ENCODE measurements at places on chromosomes 6 and 20.
A peak's percentile ranks its signal among the peaks of the same experiment; 100 is the strongest.

DNA sequence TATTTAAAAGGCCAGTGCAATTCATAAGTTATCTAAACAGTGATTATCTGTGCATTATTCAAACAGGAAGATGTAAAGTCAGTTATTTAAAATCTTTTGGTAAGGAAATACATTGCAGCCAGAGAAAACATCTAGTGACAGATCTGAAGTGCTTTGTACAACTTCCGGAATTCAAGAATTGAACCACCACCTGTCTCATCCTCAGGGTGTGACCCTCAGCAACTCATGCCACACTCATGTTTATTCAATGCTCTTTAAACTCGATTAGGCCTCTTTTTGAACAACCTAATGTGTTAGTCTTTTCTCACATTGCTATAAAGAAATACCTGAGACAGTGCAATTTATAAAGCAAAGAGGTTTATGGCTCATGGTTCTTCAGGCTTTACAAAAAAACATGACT is 62.6 kb upstream of the GGTLC1 start:
- DNase-seq, result no peak

DNA sequence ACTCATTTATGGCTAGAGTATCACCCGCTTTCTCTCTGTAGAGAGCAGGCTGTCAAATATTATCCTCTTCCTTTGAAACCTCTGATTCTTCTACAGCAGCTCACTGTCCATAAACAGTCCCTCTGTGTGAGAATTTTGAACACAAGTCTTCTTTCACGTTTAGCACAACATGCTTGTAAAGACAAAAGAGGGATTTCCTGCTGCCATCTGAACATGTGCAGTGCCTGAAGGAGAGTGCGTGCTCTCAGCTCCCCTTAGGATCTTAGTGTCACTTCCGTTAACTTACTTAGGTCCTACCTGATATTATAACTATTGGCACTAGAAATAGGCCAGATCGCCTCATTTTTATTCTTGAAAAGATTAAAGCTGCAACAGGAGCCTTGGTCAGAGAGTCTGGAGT is 50.9 kb downstream of the FNDC1 start:
- DNase-seq, result no peak

GRCh38 chr20:44765091-44765490 is 19.4 kb downstream of the KCNK15 start:
- DNase-seq, result no peak

- DNase-seq, result peak; percentile 83
These were observed 106.7 kb downstream of the PRDM1 start for GRCh38 chr6:106192824-106193223.

DNA sequence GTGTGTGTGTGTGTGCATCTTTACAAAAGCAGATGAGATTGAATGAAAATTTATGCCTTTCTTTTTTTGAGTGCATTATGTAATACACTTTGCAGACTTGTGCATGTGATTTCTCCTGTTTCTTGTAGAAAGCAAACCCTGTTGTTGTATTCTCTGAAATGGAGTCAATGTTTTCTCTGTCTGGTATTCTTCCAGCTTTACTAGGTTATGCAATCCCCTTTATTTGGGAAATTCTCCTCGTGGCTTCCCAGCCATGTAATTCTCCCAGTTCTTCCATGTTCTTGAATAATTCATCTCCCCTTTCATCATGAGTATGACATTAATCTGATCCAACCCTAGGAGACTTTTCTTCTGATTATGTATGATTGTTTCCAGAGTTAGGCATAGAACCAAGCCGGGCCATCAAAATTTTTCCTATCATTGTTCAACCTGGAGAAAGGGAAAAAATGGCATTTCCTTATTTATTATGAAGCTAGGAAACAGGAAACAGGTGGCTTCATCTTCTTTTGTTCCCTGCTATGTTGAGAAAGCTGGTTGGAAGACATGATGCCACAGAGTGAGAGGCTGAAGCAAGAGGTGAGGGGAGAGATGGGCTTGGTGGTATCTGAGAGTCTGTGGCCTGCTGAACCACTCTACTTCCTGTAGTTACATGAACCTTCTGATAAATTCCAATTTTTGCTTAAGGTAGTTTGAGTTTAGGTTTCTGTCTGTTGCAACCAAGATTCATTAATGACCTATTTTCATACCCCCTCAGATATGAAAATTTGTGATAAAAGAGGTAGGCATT is 68.8 kb downstream of the PRL start:
- no peak for DNase-seq

GRCh38 chr6:20159781-20160540 is 52.3 kb downstream of the MBOAT1 start:
- peak; percentile 22 for DNase-seq

DNA sequence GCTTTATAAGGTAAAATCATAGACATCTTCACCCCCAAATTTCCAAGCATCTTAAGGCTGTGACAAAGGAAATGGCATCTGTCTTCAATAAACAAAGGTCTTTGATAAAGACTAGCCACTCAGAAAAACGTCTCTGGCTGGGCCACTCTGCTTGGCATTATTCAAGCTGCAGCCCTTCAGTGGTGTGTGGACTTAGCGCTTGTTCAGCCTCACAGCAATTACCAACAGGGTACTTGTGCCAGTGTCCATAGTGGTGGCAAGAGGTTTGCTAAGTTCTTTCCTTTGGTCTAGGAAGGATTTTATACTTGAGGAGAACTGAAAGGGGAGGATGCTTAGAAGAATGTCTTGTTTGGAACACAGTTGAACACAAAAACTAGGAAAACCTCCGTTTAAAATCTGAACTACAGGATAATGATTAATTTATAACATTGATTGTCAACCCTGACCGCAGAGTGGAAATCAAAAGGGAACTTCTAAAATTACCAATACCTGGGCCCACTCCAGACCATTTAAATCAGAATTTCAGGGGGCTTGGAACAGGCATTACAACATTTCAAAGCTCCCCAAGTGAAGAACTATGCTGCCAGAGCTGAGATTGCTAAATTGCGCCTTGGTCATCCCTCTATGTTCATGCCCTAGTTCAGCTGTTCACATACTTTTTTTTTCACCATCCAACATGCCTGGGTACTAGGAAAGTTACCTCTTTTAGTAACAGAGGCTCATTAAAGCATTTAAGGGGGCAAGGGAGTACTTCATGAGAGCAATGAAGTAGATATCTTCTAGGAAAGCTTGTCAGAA is 378.5 kb downstream of the FRK start:
- DNase-seq, result no peak

- DNase-seq, result no peak
These were observed 20.5 kb downstream of the BPIFA2 start for GRCh38 chr20:33188421-33188820.

GRCh38 chr20:10637031-10637559 is 36.7 kb downstream of the JAG1 start:
- DNase-seq, result peak; percentile 82

GRCh38 chr20:42894483-42894882 is 295.2 kb downstream of the PTPRT start:
- no peak for DNase-seq

GRCh38 chr6:35305117-35305516 is 7.5 kb downstream of the DEF6 start:
- DNase-seq, result no peak

DNA sequence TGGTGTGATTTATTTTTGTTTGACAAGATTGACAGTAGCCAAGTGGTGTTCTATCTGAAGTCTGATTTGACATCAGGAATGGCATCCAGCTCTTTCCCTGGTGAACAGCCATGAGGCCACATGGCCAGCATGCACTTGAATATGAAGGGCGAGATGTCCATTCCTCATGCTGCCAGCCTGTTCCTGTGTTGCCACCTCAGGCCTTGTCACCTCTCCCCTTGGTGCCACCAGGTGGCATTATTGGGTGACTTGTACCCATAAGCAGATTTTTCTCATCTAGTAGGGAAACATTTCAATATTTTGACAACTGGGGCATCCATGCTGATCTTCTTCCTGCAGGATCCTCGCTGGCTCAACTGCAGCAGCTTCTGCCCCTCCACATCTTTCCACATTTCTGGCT is 199.1 kb downstream of the ERMARD start:
- peak; percentile 41 for DNase-seq

DNA sequence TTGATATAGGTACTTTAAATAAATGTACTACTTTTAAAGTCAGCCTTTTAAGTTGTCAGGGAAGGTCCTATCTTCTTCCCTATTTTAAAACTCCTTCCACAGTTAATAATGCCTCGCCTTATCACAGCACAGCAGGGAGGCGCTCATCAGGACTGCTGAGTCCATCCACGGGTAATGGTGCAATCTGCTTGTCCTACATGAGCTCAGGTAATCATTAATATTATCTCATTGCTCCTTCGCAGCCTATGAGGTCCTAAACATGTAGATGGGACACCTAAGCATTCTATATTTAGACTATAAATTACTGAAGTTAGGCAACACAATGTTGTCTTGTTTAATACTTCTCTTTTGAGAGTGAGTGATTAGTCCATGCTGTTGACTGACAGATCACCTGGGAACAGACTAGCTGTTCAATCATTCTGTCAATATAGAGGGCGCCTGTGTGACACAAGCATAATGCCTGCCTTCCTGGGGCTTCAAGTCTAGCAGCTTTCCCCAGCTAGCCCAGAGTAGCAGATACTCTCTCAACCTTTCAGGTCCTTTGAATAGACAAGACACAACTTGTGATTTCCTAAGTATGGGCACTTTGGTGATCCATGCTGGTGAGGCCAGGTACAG is 91.0 kb downstream of the FYN start:
- DNase-seq, result no peak

GRCh38 chr6:170092826-170093225 is 198.1 kb downstream of the DLL1 start:
- DNase-seq, result no peak

DNA sequence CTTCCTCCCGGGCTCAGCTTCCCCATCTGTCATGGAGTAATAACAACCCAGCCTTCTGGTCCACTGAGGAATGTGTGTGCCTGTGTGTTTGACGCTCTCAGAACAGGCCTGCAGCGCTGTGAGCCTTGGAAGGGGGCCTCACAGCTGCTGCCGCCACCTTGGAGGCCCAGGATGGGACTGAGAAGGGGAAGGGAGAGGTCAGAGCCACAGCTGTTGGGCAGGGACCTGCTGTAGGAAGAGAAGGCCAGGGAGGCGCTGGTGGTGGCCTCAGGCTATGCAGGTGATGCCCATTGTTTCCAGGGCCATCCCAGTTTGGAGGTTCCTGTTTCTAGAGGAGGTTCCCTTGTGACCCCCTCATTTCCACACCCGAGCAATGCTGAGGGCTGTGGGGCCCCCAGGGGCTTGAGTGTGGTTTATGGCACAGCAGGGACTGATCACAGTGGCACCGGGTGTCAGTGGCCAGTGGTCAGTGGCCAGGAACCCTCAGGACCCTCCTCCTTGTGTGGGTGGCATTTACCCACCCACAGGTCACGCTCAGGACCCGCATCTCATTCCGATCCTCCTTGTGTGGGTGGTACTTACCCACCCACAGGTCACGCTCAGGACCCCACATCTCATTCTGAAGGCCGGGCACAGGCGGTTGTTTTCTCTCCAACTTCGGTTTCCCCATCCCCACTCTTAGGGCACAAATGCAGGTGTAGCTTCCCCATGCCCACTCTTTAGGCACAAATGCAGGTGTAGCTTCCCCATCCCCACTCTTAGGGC is 14.0 kb downstream of the TPD52L2 start:
- DNase-seq, result no peak

GRCh38 chr20:53322651-53323050 is 271.0 kb downstream of the ZNF217 start:
- DNase-seq, result peak; percentile 46

GRCh38 chr6:143009851-143010250 is 50.8 kb upstream of the AIG1 start:
- DNase-seq, result no peak
